Common myeloid progenitor, CD34-positive (primary cell): ENCODE measurements at places on chromosomes 12 and 14.
A peak's percentile ranks its signal among the peaks of the same experiment; 100 is the strongest.

GRCh38 chr12:74985986-74986319, 223.7 kb downstream of the KCNC2 start:
- DNase-seq, result no peak

DNA sequence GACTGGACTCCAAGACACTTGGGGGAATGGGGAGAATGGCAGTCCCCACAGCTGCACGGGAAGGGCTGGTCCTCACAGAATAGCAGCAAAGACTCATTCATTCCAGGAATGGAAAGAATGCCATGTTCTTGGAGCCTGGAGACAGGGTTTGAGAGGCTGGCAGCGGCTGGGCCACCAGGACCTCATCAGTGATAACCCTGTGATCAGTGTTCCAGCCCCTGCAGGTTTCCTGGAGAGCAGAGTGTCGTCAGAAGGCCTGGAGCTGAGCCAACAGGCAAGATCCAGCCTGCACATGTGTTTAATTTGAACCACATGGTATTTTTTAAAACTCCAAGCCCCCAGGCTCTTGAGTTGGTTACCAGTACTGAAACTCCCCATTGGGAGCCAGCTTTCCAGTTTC, 11.3 kb downstream of the BDKRB1 start:
- peak; percentile 15 for DNase-seq

GRCh38 chr14:78329371-78329770, 159.2 kb downstream of the NRXN3 start:
- DNase-seq, result no peak

GRCh38 chr12:66365718-66366490, 63.6 kb downstream of the HELB start:
- no peak for DNase-seq

DNA sequence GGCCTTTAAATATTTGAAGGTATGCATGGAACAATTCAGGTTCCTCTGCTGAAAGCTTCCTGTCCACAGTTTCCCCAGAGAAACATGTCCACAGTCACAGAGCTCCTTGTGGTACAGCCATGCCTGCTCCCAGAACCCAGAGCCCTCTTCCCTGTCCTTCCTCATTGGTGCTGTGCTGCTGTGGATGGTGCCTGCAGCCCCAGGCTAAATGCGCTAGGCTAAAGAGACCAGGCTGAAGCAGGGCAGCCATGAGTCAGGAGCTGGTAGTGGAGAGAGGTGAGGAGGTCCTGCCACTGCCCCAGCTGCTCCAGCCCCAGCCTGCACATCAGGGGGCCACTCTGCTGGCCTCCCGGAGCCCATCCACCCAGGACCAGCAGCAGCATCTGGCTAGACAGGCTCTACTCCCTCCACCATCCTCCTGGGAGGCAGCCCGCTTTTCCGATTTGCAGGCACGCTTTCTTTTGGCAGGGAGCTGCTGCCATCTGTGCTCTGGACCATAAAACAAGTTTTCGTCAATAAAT, 65.4 kb upstream of the DDX11 start:
- DNase-seq, result no peak

- DNase-seq, result peak; percentile 2
These were observed 101.4 kb upstream of the RTL1 start for GRCh38 chr14:101004954-101005353.

DNA sequence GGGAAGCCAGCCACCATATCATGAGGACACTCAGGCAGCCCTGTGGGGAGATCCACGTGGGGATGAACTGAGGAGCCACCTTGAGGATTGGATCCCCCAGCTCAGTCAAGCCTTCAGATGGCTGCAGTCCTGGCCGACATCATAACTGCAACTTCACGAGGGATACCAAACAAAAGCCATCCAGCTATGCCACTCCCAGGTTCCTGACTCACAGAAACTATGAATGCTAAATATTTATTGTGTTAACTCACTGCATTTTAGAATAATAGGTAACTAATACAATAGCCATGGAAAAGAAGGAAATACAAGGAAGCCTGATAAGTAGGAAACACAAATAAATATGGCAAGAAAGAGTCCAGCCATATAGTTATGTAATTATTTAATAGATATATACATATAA, 42.1 kb upstream of the FAM222A start:
- no peak for DNase-seq

DNA sequence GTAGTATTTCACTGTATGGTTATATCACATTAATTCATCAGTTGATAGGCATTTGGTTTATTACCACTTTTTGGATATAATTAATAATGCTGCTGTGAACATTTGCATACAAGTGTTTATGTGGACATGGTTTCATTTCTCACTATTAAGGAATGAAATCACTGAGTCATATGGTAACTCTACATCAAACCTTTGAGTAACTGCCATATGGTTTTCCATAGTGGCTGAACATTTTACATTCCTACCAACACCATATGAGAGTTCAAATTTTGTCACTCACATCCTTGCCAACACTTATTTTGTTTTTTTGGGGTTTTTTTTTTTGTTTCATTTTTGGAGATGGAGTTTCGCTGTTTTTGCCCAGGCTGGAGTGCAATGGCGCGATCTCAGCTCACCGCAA, 30.2 kb upstream of the EAPP start:
- no peak for DNase-seq
